Left ventricle myocardium superior (tissue), 1 donor: ENCODE measurements at places on chromosomes 7 and 10.
A peak's percentile ranks its signal among the peaks of the same experiment; 100 is the strongest.

GRCh38 chr10:121781101-121781500, 146.7 kb downstream of the ATE1 start:
- DNase-seq = no peak

DNA sequence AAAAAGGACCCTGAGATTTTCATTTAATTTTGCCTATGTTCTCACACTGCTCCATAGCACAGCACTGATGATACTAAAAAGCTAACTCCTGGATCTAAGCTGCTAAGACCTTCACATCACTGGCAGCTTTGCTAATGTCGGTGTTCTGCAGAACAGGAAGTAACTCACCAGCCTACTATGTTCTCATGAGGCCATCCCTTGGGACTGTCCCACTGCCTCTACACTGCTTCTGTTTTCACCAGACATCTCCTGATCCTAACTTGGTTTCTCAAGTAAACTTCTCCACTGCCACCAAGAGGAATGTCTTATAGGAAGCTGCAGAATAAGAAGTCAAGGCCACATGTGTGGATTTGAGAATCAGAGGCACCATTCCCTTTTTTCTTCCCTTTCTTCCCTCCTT, 15.1 kb downstream of the HTR7 start:
- DNase-seq = no peak

DNA sequence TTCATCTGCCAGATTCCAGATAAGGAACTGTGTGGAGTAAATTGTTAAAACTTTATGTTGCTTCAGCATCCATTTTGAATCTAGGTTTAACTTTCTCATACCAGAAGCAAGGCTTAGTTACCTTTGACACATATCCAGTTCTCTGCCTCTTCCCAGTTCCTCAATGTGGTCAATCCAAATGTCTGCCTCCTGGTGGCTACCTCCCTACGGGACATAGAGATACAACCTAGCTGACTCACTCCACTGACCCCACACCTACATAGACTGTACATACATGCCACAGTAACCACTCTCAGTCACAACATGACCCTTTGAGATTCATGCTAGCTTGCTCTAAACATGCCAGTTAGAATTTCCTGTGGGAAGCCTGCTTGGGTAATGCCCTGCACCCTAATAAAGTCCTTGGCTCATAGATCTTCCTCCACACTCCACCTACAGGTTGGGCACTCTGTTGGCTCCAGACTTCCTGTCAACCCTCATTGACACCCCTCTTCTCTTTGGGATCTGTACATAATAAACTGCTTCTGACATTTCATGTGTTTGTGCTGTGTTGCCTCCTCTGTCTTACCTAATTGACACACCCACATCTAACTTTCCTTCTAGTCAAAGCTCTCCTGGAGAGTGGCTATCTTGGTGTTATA, 278.1 kb downstream of the HTR7 start:
- no peak for DNase-seq

GRCh38 chr7:148537435-148537834, 53.1 kb upstream of the C7orf33 start:
- DNase-seq = no peak

- DNase-seq = no peak
Observed at GRCh38 chr10:86801995-86802394, 45.6 kb downstream of the BMPR1A start.

DNA sequence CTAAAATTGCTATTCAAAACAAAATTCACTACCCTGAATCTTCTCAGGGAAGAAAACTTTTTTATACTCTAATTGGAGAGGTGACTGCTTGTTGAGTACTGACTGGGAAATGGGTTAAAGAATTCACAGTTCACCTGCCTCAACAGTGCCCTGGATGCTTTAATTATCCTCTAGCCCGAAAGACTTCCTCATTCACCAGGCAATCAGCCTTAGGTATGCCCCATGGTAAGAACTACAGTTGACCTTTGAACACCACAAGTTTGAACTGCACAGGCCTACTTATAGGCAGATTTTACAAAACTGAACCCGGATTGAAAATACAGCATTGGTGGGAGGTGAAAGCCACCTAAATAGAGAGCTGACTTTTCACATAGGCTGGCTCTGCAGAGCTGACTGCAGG, 175.3 kb downstream of the ELAPOR2 start:
- no peak for DNase-seq

GRCh38 chr7:157086508-157087187, 52.1 kb upstream of the UBE3C start:
- DNase-seq = no peak

DNA sequence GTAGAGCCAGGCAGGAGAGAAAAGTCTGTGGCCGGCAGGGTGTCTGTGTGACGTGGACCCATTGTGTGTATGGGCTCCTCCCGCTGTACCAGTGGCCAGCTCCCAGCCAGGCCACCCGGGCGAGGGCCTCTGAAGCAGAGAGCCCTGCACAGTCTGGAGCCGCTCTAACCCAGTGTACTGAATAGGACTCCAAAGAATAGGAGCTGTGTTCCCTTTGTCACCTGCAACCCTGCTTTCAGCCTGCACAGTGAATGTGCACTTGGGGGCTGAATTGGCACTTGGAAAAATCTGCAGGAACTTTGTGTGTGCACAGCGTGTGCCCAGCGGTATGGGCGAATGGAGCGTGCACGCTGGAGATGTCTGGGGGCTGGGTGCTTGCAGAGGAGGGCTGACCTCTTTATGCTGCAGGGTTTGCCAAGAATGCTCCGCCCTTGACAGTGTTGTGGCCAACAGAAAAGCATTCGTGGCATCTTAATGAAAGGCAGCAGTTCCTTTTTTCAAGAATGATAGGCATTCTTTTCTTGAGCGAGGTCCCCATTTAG, 216.2 kb downstream of the AUTS2 start:
- DNase-seq = peak; percentile 55

GRCh38 chr7:469563-469961, 50.1 kb downstream of the PDGFA start:
- DNase-seq = peak; percentile 14

GRCh38 chr7:40354711-40355110, 219.9 kb downstream of the SUGCT start:
- no peak for DNase-seq

- no peak for DNase-seq
Observed at GRCh38 chr7:69696054-69696591, 97.8 kb downstream of the AUTS2 start.

DNA sequence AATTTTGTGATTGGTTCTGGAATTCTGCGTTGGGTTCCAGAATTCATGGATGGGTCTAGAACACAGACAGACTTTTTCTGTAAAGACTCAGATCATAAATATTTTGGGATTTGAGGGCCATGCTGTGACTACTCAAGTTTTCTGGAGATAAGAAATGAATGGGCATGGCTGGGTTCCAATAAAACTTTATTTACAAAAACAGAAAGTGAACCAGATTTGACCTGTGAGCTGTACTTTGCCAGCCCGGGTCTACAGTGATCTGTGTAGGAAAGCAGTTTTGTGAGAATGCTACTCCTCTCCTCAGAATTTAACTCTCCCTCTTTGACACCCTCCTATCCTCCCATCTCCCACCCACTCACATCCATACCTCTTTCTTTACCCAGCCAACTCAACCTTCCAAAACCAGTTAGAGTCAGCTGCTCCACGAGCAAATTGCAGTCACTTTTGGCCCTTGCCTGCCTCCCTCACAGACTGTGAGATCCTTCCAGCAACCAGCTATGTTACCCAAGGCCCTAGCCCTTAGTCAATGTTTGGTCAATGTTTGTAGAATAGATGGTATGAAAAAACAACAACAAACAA, 312.8 kb upstream of the ZMIZ1 start:
- no peak for DNase-seq

- no peak for DNase-seq
Observed at GRCh38 chr7:84510505-84510904, 315.9 kb upstream of the SEMA3A start.

DNA sequence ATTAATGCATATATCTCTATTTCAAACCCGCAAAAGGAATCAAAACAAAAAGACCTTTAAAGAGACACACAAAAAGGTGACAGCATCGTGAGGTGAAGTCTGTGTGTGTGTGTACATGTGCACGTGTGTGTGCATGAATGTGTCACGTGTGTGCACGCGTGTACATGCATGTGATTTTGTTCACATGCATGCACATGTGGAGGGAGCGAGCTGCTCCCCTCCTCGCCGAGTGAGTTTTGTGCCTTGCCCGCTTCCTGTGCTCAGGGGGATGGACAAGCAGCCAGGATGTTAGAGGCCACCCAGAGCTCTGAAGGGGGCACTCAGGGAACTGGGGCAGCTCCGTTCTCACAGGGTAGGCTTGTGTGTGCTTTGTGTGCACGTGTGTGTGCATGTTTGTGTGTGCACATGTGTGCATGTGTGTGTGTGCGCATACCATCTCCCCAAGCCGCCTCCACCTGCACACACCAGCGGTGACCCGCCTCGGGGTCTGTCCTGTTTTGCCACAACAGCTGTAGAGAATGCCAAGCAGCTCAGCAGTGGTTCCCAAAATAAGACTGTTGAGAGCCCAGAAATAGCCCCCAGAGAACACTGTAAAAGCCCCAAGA, 191.2 kb downstream of the PTPRN2 start:
- no peak for DNase-seq

GRCh38 chr7:40621592-40621998, 486.8 kb downstream of the SUGCT start:
- no peak for DNase-seq

DNA sequence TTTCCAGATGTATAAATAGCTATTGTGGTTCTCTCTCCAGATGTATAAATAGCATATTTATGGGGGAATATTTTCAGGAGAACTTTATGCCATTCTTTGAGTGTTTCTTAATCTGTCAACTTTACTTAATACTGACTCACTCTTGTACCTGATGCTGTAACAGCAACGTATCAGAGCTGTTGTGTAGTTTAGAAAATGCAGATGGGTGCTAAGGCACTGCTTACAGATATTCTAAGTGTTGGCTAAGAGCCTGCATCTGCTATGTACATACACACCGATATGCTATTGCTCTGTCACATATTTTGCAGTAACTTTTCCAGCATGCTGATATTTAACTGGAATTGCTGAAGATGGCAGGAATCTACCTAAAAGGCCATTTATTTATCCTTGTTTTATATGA, 71.9 kb downstream of the WDR37 start:
- no peak for DNase-seq

- no peak for DNase-seq
Observed at GRCh38 chr10:13815756-13816155, 229.0 kb downstream of the PRPF18 start.

DNA sequence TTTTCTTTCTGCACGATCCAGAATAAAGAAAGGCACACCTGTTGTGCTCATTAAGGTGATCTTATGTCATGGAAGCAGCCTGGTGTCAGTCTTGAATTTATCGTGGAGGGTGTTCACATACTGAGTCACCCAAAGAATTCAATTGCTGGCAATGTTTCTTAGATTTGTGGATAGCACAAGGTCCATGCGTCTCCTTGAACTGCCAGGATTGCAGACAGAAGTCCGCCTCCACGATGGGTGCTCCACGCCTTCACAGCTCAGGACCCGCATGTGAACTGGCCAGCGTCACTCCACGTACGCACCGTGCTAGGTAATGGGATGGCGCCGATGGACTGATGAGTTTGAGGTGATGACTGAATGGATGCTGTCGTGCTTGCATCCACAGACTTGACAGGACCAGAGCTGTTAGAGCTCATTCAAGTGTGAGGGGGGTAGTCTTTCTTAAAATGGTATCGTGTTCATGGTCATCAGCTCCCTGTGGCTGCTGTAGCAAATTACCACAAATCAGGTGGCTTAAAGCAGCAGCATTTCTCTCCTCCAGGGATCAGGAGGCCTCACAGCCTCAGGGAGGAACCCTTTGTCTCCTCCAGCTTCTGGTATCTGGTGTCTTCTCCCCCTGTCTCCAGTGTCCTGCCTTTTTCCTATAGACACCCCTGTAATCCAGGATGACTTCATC, 65.4 kb upstream of the DNAJB6 start:
- DNase-seq = no peak

GRCh38 chr7:141381794-141382427, 169.3 kb upstream of the AGK start:
- DNase-seq = no peak

GRCh38 chr7:105206985-105207384, 181.7 kb downstream of the SRPK2 start:
- DNase-seq = no peak

DNA sequence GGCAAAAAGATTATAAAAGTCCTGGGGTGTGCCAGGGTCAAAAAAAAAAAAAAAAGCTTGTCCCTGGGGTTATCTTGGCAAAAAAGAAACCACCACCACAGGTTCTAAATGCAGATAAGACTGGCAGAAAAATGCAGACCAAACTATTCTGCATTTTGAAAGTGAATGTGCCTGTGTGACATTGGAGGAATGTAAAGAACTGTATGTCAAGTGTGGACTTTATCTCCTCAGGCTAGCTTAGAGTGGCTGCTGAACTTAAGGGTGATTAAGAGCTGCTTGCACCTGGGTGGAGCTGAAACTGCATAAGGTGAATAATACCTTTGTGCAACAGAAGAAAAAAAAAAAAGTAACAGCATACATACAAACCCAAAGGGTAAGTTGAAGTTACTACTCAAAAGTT, 1.3 kb upstream of the NAPEPLD start:
- no peak for DNase-seq

- no peak for DNase-seq
Observed at GRCh38 chr7:128799451-128799850, 7.7 kb downstream of the CCDC136 start.

- DNase-seq = no peak
Observed at GRCh38 chr7:29945259-29945809, 44.3 kb downstream of the SCRN1 start.

- peak; percentile 70 for DNase-seq
Observed at GRCh38 chr10:69567920-69568319, 5.3 kb downstream of the NEUROG3 start.

GRCh38 chr10:129956286-129956670, 7.8 kb downstream of the EBF3 start:
- DNase-seq = no peak

DNA sequence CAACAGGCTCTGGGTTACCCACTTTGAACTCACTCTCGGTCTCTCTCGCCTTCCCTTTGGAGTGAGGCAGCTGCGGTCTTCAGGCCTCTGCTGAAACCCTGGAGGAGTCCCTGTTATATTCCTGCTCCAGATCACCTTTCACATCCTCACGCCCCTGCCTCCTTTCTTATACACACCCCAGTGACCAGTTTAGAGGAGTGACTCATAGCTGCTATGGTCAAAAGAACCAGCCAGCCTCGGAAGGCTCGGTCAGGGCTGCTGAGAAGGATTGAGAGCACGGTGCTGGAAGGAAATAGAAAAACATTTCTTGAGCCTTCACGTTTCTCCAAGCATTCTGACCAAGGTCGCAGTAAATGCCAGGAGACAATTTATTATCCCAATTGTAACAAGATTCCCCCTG, 28.3 kb upstream of the SVOPL start:
- no peak for DNase-seq

GRCh38 chr7:134353411-134353810, 36.7 kb upstream of the SLC35B4 start:
- no peak for DNase-seq

DNA sequence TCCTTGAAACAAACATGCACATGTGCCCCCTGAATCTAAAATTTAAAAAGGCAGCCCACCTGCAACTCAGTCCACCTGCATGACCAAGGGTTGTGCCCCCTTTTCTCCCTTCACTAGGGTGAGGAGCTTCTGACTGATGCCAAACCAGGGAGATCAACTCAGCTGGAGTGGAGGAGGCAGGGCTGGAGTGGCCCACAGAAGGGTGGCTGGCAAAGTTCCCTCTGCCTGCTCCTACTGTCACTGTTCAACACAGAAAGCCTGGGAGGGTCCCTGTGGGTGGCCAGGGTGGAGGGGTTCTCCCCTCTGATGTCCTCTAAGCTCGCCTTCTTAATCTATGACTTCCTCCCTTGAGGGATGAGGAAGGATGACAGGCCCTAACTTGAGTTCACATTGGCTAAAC, 55.7 kb upstream of the ANTXRL start:
- peak; percentile 4 for DNase-seq
